ENCODE measurements at places on chromosomes 6 and 20.

- no peak for DNase-seq
Measured at GRCh38 chr6:21924002-21924401, 330.5 kb downstream of the SOX4 start.

DNA sequence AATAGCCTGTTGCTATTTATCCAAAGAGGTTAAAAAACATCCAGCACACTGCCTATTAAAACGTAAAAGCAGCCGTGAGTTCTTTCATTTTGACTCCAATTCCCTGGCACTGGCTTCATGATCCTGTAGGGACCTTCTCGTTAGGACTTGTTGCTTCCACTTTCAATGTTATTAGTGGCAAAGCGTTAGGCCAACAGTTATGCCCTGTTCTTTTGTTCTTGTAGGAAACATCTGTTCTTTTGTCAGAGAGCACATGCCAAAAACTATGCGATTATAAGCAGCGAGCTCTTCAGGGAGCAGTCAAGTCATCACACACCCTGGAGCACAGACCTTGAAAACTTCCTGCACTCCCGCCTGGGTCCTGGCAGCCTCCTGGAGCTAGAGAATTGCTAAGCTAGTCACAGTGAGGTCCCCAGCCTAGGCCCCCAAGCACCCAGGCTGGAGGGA lies 609.5 kb upstream of the ARID1B start:
- no peak for DNase-seq

- peak; percentile 76 for DNase-seq
Measured at GRCh38 chr6:133916650-133917151, 27.8 kb downstream of the TCF21 start.

DNA sequence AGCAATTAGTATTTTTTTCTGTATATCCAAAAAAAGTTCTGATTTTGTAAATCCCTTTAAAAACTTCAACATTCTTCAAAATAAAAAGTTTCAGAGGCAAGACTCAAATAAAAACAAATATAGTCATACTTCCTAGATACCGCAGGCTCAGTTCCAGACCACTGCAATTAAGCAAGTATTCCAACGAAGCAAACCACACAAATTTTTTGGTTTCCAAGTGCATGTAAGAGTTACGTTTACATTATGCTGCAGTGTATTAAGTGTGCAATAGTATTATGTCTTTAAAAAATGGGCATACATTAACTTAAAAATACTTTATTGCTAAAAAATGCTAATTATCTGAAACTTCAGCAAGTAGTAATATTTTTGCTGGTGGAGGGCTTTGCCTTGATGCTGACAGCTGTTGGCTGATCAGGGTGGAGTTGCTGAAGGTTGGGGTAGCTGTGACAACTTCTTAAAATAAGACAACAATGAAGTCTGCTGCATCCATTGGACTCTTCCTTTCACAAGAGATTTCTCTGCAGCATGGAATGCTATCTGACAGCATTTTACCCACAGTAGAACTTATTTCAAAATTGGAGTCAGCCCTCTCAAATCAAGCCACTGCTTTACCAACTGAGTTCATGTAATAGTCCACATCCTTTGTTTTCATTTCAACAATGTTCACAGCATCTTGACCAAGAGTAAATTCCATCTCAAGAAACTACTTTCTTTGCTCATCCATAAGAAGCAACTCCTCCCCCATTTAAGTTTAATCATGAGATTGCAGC lies 46.0 kb downstream of the PHIP start:
- DNase-seq, result no peak

- DNase-seq, result no peak
Measured at GRCh38 chr6:108850669-108851465, 2.6 kb downstream of the ARMC2 start.

- DNase-seq, result no peak
Measured at GRCh38 chr6:28090917-28091586, 10.7 kb downstream of the ZNF165 start.

DNA sequence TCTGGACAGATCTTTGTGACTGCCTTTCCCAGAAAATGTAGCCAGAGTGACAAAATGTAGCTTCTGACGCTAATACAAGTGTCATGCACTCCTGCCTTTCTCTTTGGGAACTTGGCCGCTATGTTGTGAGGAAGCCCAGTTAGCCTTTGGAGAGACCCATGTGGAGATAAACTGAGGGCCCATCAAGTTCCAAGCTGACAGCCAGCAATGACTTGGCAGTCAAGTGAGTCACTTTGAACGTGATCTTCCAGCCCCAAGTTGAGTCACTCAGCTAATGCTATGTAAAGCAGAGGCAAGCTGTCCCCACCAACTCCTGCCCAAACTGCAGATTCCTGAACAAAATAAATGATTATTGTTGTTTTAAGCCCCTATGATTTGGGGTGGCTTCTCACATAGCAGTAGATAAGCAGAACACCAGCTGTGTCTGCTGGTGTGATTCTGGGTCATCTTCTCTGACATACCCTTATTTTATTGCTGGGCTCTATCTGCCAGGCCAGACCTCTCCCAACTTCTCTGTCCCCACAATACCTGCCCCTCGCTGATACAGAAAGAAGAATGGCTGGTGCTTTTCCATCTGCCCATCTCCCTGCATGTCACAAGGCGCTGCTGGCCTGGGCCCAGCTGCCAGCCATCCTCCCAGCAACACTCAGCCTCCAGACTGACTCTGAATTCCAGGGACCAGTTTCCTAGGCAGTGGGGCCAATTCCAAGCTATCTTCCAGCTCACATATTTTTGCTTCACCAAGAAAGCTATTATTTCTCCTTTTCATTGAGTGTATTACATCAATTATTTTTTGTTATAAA lies 274.8 kb downstream of the LRFN2 start:
- no peak for DNase-seq

DNA sequence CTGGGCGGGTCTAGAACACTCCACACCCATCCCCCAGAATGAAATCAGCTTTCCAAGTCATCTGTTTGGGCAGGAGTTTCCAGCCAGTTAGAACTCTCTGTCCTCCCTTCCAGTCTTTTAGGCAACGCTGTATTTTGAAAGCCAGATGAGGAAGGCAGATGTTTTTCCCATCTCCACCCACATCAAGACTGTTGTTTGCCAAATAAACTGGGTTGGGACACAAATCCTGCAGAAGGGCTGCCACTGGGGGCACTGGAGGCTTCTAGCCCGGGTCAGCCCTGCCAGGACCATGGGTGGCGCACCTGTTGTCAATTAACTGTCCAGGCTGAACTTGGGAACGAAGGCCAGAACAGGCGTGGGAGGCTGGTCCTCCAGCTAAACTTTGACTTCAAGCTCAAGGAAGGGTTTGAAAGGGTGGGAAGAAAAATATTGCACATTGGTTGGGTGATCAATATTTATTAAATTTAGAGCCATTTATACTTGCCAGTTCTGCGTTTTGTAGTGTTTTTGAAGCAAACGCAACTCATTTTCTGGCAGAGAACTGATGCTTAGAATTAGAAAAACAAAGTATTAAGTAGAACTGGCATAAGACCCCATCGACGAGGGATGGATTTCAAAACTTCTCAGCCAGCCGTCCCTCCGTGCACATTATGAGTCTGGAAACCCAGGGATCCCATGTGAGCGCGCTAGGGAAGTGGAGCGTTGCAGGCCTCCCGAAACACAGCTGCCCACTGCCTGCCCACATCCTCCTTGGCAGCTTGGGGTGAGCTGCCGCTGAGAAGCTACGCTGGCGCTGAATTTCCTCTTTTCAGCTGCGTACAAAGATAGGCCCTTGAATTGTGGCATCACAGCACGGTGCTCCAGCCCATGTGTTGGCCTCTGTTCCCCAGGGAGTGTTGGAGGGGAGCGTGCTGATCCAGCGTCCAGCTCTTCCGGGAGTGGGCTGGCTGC lies 297.4 kb downstream of the QKI start:
- DNase-seq, result no peak

- no peak for DNase-seq
Measured at GRCh38 chr20:25014816-25015215, 22.3 kb upstream of the APMAP start.

- DNase-seq, result no peak
Measured at GRCh38 chr6:3778701-3779573, 27.4 kb upstream of the PXDC1 start.

DNA sequence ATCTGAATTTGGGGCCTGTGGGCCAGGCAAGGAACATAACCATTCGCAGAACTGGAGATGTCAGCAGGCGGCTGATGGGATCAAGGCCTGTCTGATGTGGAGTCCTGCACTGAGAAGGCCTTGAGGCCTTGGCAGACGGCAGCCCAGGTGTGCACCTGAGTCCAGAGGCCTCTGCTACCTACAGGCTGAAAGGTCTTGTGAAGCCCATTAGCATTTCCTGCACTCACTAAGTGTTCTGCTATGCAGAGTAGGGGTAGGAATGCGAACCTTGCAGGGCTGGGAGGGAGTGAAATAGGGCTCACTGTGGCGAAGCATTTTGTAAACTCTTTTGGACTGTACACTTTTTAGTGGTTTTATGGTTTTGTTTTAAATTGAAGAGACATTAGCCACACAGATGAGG lies 48.3 kb upstream of the RNF24 start:
- no peak for DNase-seq

DNA sequence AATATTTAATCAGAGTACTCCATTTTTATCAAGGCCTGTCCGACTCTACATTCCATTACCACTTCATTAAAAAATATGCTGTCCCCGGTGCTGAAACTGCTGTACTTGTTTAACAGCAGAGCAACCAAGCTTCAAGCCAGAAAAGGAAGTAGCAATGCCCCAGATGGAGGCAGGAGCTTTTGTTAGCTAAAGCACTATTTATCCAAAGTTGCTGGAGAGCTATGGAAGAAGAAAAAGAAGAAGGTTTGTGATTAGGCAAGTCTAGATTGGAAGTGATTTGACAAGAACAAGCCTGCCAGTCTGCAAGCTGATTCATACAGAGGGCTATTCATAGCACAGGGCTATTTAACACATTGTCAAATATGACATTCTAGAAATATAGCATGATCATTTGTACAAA lies 160.9 kb upstream of the SPTLC3 start:
- no peak for DNase-seq

- DNase-seq, result no peak
Measured at GRCh38 chr20:8663424-8663823, 405.5 kb upstream of the PLCB4 start.

GRCh38 chr6:90098627-90099026 lies 198.0 kb downstream of the BACH2 start:
- DNase-seq, result no peak

GRCh38 chr6:130376936-130377335 lies 11.1 kb downstream of the TMEM200A start:
- DNase-seq, result no peak

GRCh38 chr20:51560550-51561307 lies 18.2 kb upstream of the NFATC2 start:
- DNase-seq, result no peak

DNA sequence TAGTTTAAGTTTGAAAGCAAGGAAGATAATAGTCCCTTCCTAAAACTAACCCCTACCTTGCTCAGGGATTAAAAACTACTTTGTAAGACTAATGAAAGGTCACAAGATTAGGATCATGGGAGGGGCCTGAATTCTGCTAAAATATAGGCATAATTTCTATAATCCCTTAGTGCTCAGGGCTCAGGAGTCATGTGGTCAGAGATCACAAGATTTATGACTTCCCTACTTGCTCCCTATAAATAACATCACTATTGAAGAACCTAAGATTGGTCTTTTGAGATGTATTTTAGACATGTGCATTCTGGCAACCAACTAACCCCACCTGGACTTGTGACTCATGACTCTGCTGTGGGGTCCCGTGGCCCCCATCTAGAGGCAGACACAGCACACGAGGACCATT lies 81.1 kb downstream of the STMND1 start:
- DNase-seq, result no peak

Data from activated CD4-positive, alpha-beta memory T cell treated with anti-CD3 and anti-CD28 coated beads, Interleukin-2, amount 10 ng/mL, durations not matched to agents 7 days and 5 days (primary cell).